ENCODE measurements at places on chromosomes 11 and 22.

GRCh38 chr11:61332281-61332796 is 566 bp downstream of the DDB1 start:
- no peak for DNase-seq

- DNase-seq: peak; percentile 55
Observed at GRCh38 chr11:94941131-94941530, 32.2 kb downstream of the CWC15 start.

GRCh38 chr11:94447149-94447548 is 45.9 kb upstream of the GPR83 start:
- no peak for DNase-seq

DNA sequence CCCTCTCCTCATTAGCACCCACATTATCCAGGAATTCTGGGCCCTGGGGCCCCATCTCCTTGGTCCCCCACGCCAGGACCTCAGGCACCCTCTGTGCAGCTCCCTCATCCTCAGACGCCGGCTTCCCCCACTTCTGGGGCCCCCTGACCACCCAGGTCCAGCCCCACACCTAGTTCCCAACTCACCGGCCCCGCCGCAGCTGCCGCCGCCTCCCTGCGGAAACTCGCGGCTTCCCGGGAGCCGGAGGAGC is at the start of gene PCSK7:
Gene PCSK7, minus strand, starts transcription at position 232 of the 250 bp plus-strand sequence. CDS start 2,229 bp downstream, outside the sequence.
- no peak for DNase-seq

DNA sequence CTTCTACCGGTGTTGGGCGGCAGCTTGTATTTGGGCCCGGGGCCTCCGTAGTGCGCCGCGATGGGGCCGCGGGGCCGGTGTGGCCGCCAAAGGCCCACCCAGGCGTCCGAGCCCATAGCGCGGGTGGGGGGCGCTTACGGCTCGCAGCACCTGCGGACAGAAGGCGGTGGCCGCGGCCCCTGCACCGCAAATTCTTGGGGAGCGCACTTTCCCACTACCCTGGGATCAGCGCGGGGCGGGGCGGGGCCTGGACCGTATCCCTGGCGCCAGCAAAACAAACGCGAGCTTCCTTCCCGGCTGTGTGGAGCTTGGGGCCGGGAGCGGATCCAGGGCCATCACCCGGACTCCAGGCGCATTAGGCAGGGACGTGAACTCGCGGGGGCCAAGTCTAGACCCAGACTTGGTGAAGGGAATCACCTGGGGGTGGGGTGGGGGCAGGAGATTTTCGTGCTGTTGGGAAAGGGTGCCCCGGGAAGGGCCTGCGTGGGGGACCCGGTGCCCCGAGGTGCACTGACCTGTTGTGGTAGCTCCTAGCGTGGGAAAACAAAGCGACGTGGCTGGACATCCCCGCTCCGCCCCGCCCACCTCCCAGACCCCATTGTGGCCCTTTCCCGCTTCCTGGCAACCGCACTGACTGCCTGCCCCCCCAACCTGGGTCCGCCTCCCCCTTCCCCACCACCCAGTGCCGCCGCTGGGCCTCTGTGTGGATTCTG is 2.3 kb upstream of the TYMP start:
- DNase-seq: no peak

DNA sequence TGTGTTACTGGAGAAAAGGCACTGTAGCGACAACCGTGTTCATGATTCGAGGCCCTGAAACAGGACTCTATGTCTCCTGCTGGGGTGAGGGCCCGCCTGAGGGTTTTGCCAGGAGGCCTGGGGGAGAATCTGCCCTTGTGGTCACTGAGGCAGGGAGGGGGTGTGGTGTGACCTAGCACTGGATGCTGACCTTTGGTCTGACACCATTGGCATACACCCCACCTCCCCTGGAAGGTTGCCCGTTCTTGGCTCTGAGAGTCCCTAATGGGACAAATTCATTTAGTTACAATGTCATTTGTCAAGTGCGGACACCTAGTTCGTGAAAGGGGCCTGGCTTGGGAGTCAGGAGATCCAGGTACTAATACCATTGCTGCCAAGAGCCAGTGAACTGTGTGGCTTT is 29.0 kb downstream of the NECTIN1 start:
- DNase-seq: no peak

- no peak for DNase-seq
Observed at GRCh38 chr22:31092161-31092560, 11.0 kb downstream of the SMTN start.

- no peak for DNase-seq
Observed at GRCh38 chr11:122491509-122491908, 164.0 kb upstream of the UBASH3B start.

DNA sequence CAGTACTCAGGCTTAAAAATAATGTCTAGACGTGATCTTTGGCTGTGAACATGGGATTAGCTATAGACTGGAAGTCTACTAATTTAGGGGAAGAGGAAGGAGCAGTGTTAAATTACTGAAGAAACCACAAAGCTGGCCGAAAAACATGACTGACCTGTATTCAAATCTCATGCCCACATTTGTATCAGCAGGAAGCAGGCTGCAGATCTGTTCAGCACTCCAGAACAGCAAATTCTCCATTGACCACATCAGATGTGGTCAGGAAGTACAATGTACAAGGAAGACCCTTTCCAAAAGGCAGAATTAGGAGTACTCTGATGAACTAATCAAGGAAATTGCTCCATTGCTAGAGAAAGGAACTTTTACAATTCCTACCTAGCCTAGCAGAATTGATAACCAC is 31.7 kb downstream of the DCDC1 start:
- DNase-seq: no peak

GRCh38 chr11:72780296-72781062 is 13.4 kb downstream of the STARD10 start:
- peak; percentile 20 for DNase-seq

GRCh38 chr11:67349036-67349435 is 4.3 kb downstream of the POLD4 start:
- DNase-seq: no peak
